ENCODE measurements at places on chromosomes 1 and 21. TPM values are rescaled to one million over a fixed set of nuclear protein-coding genes. Genes with fewer than 3 reads are reported as not detected.

DNA sequence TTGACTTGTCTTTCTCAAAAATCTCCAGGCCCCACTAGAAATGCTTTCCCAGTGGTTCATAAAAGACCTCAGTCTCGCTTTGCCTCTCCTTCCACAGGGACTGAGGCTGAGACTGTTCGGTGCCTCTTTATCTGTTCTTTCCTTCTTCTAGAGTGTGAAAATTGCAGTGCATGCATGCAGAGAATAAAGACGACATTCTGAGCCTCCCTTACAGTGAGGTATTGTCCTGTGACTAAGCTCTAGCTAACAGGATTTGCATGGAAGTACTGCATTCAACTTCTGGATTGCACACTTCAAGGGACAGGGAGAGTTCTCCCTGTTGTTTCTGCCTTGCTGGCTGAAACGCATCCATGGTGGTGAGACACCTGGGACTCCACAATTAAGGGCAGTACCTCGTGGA is 69.1 kb downstream of the COLGALT2 start:
- no peak overlapping the region for H3K27ac ChIP-seq
- no peak overlapping the region for H3K4me3 ChIP-seq
- no peaks in the 10 kb centered on the region for H3K27me3 ChIP-seq
- H3K36me3 ChIP-seq = peaks cover 75% of the 10 kb centered on the region
- no peak for DNase-seq

DNA sequence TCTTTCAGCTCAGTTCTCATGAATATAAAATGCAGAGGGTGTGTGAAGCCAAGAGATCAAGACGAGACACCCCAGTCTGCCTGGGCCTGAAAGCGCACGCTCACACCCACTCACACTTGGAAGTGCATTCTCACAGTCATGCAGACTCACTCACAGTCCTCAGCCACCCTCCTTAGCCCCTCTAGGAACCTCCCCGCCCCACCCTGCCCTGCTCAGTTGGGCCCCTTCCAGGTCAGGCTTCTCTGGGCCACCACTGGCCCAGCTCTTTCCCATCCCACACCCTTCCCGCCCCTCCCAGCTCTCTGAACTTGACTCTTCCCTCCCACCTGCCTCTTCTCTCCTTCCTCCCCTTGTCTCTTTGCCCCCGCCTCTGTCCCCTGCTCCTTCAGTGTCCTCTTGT is 93.8 kb downstream of the EPHB2 start:
- no peak overlapping the region for H3K27ac ChIP-seq
- H3K4me1 ChIP-seq = no peaks in the 10 kb centered on the region
- H3K27me3 ChIP-seq = peaks cover 72% of the 10 kb centered on the region
- no peaks in the 10 kb centered on the region for H3K36me3 ChIP-seq
- H3K4me3 ChIP-seq = no peak overlapping the region

GRCh38 chr1:5661196-5662085 is 330.8 kb downstream of the NPHP4 start:
- H3K36me3 ChIP-seq = no peaks in the 10 kb centered on the region
- H3K27me3 ChIP-seq = no peaks in the 10 kb centered on the region
- DNase-seq = no peak
- H3K27ac ChIP-seq = no peak overlapping the region
- H3K4me3 ChIP-seq = no peak overlapping the region

Gene GPX7
- not detected for total RNA-seq

- H3K27me3 ChIP-seq = no peaks in the 10 kb centered on the region
- no peaks in the 10 kb centered on the region for H3K36me3 ChIP-seq
- no peak overlapping the region for H3K4me3 ChIP-seq
- no peak for DNase-seq
Observed at GRCh38 chr1:83769594-83770318, 229.2 kb downstream of the TTLL7 start.

Gene CRYBG2
- 8.8 TPM for total RNA-seq

Measured in K562 (cell line).